ENCODE measurements at places on chromosomes 5 and 9. TPM values are rescaled to one million over a fixed set of nuclear protein-coding genes. Genes with fewer than 3 reads are reported as not detected.

The CORO2A gene
- total RNA-seq = 26.2 TPM

The UBAC1 gene
- 59.3 TPM for total RNA-seq

The TMEM232 gene
- 1.3 TPM for total RNA-seq

The SMU1 gene
- 26.0 TPM for total RNA-seq

Data from H1 (cell line).